ENCODE measurements at places on chromosomes 11 and 22.

GRCh38 chr11:125241104-125241503 lies 76.6 kb downstream of the PKNOX2 start:
- DNase-seq, result no peak

GRCh38 chr22:17781319-17782031 lies 7.2 kb upstream of the BID start:
- DNase-seq, result peak; percentile 57

DNA sequence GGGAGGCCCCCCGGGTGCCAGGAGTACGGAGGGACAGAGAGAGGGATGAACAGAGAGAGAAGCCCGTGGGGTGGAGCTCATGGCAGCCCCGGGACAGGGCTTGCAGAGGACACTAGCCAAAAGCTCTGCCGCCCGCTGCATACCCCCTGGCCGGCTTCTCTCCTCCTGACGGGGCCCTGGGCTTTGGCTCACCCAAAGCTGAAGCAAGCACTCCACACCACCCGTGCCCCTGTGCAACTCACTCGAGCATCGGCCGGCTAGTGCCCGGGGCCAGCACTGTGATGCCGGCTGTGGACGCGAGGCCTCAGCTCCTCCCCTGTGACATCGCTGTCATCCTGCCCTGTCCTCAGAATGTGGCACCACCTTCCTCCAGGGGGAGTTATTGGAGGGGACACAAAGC lies 429.6 kb downstream of the BRD1 start:
- no peak for DNase-seq

- no peak for DNase-seq
Observed at GRCh38 chr22:46099740-46100139, 50.6 kb upstream of the PPARA start.

- no peak for DNase-seq
Observed at GRCh38 chr11:107720303-107720774, 8.5 kb upstream of the SLN start.

GRCh38 chr22:36147196-36147791 lies 13.3 kb downstream of the APOL3 start:
- DNase-seq, result no peak

DNA sequence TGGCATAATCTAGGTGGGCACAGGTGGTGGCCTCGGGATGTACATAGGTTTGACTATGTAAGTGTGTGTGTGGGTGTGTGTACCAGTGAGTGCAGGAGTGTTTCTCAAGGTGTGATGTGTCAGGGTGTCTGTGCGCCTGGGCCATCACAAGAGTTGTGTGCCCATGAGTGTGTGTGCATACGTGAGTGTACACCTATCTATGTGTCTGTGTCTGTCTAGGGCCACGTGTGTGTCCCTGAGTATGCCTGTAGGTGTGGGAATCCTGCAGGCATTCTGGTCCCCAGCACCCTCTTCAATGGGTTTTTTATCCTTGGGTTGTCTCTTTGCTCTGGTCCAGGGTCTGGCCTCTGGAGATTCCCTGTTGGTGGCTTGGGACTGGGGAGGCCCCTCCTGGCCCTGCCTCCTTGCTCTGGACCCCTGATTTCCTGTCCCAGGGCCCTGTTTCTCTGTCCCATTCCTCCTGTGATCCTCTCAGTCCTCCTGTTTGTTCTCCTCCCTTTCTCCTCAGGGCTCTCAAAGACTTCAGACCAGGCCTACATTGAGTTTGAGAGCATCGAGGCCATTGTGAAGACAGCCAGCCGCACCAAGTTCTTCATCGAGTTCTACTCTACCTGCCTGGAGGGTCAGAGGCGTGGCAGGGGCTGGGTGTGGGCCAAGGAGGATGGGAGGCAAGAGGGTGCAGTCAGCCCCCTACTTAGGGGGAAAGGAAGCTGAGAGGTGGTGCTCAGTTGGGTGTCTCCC lies 9.4 kb downstream of the INPPL1 start:
- DNase-seq, result no peak

GRCh38 chr11:16610738-16611388 lies 127.6 kb upstream of the C11orf58 start:
- DNase-seq, result no peak

DNA sequence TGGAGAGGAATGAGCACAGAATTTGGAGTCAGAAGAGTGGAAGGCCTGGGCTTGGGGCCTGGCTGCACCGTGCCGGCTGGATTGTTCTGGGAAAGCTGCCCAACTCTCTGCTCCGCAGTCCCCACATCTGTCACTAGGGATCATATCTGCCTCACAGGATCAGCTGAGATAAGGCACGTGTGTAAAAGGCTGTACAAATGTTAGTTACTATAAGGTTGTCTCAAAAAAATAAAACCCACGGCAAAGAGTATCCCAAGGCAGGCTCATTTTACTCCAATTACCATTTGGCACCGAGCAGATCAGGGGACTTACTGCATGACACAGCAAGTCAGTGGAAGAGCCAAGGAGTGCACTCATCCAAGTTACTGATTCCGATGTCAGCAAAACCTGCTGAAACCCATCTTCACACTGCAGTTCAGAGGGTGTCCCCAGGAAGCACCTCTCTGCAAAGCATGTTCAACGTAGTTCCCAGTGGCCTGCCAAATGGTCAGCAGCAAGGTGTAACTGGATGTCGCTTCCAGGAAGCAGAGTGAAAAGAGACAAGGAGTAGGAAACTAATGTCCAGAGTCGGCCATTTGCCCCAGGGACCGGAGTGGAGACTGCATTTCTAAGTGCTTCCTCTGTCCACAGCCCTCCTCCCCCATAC lies 18.1 kb upstream of the MRTFA start:
- DNase-seq, result no peak

DNA sequence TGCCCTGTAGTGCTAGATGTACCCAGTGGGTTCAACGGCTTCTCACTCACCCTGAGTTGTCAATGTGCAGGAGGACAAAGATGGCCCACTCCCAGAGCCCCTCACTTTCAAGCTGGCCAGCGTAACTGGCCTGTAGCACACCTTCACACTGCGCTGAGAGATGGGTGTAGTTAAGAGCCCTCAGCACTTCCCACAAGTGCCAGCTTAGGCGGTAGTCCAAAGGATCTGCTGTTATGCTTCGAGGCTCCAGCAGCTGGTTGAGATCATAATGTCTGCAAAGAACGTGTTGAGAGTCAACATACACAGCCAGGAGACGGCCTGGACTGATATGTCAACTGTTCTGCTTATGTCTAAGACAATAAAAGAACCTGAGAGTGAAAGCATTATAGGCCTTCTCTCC lies 14.7 kb upstream of the CHRNA10 start:
- no peak for DNase-seq

GRCh38 chr11:19632499-19632834 lies 80.2 kb upstream of the NAV2 start:
- DNase-seq, result no peak

DNA sequence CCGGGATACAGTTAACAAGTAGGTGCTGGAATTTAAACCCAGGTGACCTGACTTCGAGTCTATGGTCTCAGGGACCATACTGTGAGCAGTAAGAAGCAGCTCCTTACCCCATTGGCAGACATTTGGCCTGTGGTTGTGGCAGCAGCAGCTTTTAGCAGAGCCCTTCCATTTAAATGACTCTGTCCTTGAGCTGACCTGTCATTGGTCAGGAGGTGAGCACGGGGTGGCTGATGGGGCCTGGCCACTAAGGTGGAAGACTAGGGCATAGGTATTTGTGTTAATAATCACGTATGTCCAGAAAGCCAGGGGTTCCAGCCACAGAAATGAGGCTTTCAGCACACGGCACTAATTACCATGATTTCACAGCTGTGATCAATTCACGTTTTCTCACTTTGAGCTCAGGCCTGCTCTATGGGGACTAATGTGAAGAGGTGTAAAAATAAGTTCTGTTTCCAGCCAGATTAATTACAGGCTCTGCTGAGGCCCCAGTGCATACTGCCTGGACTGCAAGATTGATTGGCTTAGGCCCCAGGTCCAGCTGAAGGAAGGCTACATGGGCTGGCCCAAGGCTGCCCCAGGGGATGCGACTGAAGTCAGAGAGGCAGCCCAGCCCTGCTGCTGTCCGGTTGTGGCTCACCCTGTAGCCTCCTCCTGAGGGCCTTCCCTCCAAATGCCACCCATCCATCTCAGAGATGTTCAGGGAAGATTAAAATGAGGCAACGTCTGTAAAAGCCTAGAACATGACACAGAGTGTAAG lies 76.0 kb downstream of the FDX1 start:
- no peak for DNase-seq

- DNase-seq, result no peak
Observed at GRCh38 chr11:66012371-66012945, 650 bp downstream of the CST6 start.

- DNase-seq, result no peak
Observed at GRCh38 chr11:4441515-4441914, 7.6 kb upstream of the OR52K2 start.

DNA sequence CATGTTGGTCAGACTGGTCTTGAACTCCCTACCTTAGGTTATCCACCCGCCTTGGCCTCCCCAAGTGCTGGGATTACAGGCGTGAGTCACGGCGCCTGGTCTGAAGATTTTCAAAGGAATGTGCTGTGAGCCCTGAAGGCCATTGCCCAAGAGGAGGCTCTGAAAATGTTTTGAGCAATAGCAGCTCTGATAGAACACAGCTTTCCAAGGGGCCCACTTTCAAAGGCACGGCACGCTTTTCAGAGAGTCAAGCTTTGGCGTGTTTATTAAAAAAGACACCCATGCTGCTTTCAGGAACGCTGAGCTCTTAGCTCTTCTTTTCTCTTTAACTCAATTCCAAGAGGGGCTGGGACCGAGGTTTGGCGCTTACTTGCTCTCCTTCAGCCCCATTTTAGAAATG lies 73.8 kb upstream of the CDON start:
- DNase-seq, result no peak

- DNase-seq, result no peak
Observed at GRCh38 chr11:42951266-42951665, 360.5 kb upstream of the API5 start.

- DNase-seq, result no peak
Observed at GRCh38 chr11:12865863-12866595, 143.1 kb upstream of the RASSF10 start.

DNA sequence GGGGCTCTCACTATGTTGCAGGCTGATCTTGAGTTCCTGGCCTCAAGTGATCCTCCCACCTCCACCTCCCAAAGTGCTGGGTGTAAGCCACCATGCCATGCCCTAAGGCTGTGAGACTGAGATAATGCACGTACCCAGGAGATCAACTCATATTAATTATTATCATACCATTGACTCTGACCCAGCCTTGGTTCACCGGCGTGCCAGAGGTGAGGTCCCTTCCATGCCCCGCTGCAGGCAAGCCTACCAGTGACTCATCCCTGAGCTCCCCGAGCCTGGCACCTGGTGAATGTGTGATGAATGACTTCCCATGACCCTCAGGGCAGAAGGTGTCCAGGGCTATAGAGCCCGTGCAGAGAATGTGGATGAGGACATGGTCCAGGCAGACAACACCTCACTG lies 12.1 kb downstream of the GAL3ST1 start:
- DNase-seq, result no peak

GRCh38 chr11:67429038-67429668 lies 859 bp downstream of the RPS6KB2 start:
- no peak for DNase-seq

- DNase-seq, result no peak
Observed at GRCh38 chr11:104526006-104526405, 362.1 kb upstream of the PDGFD start.

- DNase-seq, result peak; percentile 31
Observed at GRCh38 chr11:110762590-110762989, 50.4 kb upstream of the ARHGAP20 start.

GRCh38 chr11:96815236-96815635 lies 425.4 kb downstream of the JRKL start:
- DNase-seq, result no peak

DNA sequence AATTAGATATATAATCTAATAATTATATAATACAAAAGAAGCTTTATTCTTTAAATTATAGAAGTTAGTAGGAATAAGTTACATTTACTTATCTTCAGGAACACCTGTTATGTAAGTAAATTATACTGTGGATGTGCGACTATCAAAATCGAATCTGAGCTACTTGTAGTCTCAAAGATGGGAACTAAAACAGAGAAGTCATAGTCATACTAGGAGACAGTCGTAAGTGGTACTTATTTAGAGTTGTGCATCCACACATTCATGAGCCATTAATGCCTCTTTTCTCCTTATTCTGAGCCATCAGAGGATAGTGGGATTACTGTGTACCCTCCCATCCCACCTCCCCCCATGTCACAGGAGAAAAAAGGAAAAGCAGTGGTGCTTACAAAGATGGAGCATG lies 114.4 kb downstream of the CADM1 start:
- no peak for DNase-seq

GRCh38 chr22:25447067-25447685 lies 117.3 kb upstream of the GRK3 start:
- DNase-seq, result no peak

DNA sequence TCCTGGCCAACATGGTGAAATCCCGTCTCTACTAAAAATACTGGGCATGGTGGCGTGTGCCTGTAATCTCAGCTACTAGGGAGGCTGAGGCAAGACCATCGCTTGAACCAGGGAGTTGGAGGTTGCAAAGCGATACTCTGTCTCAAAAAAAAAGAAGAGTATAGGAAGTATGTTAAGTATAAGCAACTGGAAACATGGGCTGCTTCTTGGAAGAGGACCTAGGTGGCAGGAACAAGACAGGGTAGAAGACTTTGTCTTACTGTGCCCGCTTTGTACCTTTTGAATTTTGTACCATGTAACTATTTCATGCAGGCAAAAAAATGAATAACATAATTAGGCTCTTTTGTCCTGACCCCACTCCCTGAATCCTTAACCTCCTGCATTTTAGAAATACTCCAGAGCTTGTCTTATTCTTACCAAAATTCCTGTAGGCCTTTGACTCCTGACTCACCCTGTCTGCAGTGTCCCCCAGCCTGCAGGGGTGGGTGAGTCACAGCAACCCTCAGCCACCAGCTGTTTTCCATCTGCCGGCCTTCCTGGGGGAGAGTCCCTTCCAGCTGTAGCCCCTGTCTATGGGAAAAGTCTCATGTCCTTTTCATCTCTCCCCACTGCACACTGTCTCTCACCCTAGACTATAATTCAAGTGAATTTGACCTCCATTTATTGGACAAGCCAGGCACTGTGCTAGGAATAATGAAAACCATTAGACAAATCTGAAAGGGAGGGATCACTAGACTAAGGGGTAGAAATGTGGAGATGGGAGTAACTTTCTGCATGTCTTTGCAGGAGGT lies 41.8 kb downstream of the TXN2 start:
- peak; percentile 77 for DNase-seq

GRCh38 chr11:123546515-123546914 lies 107.9 kb downstream of the SCN3B start:
- no peak for DNase-seq

DNA sequence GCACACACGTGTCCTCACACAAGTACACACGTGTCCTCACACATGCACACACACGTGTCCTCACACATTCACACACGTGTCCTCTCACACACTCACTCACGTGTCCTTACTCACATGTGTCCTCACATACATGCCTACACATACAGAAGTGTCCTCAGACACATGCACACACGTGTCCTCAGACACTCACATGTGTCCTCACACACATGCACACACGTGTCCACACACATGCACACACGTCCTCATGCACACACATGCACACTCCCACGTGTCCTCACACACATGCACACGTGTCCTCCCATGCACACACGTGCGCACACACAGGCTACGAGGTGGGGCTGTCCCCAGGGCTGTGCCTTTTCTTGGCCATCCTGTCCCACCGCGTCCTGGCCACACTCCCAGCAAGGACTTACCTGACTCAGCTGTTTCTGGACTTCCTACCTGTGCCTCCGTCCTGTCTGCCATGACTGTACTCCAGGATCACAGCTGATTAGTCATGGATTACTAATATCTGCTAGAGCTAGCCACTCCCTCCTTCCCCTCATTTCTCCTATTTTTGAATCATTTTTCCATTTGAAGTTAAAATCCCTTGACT lies 990.2 kb downstream of the BRD1 start:
- no peak for DNase-seq

All from smooth muscle cell of the brain vasculature (primary cell).